ENCODE measurements at places on chromosomes 11 and 22. TPM values are rescaled to one million over a fixed set of nuclear protein-coding genes. Genes with fewer than 3 reads are reported as not detected.
A peak's percentile ranks its signal among the peaks of the same experiment; 100 is the strongest.

DNA sequence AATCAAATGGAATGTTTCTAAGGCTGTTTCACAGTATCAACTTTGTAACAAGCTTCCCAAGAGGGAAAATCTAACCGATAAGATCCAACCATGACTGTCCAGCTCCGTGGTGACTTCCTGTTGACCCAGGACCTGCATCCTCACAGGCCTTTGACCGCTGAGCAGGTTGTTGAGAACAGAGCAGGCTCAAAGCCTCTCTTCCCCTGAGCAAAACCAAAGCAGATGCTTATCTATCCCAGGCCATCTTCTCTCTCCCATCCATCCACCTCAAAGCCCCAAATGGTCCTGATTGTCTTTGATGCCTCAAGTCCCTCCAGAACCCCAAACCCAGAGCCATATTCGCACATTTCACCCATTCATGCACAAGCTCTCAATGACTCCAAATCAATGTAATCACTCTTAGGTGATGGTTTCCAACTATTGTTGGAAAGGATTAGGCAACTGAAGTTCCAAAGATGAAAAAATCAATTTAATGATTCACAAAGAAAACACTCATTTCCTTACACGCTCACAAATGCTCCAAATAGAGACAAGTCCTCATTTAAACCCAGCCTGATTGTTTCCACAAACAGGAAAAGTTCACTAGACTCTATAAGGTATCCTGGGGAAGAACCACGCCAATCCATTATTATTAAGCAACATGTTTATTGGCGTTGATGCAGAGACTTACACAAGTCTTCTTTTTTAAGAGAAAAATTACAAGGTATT lies 48.7 kb downstream of the C11orf58 start:
- no peak for DNase-seq

GRCh38 chr11:13939961-13940906 lies 22.3 kb upstream of the SPON1 start:
- no peak for DNase-seq

DNA sequence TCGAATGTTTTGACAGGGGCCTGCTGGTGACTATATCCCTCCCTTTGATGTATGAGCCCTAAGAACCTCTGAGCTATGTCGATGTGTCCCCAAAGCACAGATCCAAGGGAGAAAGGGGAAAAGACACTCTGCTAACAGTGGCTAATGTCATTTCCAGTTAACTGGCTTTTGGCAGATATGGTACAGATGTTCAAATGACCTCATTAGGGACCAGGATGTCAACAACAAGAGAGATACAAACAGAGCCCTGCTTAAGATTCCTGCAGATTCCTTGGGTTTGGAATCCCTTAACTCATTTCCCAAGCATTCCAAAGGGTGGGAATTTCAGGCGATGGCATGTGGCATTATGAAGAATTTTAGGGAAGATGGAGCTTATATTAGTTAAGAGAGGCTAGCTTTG lies 517.3 kb downstream of the SOX6 start:
- no peak for DNase-seq

DAGLA gene
- 0.73 TPM for total RNA-seq

DNA sequence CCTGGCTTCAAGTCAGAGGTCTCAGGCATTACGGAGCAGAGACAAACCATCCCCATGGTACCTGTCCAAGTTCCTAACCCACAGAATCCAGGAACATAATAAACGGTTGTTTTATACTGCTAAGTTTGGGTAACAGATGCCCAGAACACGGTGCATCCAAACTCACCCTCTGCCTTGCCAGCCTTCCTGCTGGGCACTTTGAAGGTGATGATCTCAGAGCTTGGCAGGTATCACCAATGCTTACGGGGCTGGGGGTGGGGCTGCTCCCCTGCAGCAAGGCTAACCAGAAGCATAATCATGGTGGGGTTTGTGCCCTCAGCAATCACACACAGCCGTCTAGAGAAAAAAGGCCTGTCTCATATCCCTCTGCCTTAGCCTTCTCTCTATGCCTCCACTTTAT lies 27.1 kb downstream of the DKK3 start:
- no peak for DNase-seq

GRCh38 chr22:32880893-32881596 lies 79.5 kb downstream of the TIMP3 start:
- DNase-seq, result peak; percentile 24

GRCh38 chr22:42805998-42806830 lies 50.9 kb downstream of the ARFGAP3 start:
- DNase-seq, result no peak

- no peak for DNase-seq
Observed at GRCh38 chr11:35911616-35912165, 32.2 kb upstream of the LDLRAD3 start.

DNA sequence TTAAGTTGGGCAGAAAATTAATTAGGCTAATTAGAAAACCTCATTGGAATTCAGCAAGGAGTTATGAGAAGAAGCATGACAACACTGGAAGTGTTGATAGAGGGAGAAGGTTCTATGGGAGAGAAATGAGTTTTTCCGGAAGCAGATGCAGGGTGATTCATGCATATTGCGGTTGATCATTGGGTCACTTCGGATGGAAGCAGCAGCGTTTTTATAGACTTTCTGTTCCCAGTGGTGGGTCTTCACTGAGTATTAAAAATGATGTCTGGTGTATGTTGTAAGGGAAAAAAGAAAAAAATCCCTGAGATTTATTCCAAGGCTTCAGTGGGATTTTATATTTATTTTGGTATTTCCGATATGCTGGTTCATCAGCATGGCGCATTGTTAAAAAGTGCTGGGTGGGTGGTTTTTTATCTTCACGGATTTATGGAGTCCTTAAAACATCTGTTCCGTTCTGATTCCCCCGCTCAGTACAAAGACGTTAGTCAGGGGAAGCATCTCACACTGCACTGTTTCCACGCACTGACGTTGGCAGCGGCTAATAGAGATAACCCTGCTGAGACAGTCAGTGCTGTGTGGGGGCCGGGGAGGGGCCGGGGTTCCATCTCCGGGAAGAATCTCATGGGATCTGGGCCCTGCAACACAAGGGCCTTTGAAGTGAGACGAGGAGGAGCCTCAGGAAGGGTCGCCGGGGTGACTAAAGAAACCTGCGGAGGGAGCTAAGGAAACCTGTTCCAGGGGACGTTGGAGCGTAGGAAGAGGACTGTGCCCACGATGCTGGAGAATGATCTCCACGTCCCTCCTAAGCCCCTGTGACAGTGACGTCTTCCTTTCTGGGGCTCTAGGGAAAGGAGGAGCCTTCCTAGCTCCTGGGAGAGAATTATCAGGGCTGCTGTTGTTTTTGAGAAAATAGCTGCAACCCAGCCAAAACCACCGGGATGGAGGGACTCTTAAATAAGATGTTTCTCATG lies 390.0 kb downstream of the NTM start:
- no peak for DNase-seq
